Fibroblast of skin of left quadriceps (primary cell): ENCODE measurements at places on chromosomes 3 and 15.

GRCh38 chr15:37094333-37094914 lies 5.9 kb downstream of the MEIS2 start:
- DNase-seq: no peak

DNA sequence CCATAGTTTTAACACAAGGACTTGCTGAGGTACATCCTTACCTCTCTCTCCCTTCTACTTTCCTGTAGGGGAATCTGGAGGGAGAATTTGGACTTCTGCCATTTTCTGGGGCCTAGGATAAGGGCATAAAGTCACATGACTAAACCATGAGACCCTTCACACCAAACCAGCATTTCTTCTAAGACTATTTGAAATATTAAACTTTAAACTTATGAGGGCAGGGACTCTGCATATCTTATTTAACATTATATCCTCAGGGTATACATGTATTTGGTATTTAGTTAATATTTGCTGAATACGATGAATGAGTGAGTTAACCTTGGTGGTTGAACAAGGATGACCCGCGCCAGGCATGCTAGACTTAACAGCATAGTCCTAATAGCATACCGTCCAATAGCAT lies 63.4 kb downstream of the USP13 start:
- no peak for DNase-seq

GRCh38 chr3:21464746-21465145 lies 286.3 kb downstream of the ZNF385D start:
- DNase-seq: no peak

DNA sequence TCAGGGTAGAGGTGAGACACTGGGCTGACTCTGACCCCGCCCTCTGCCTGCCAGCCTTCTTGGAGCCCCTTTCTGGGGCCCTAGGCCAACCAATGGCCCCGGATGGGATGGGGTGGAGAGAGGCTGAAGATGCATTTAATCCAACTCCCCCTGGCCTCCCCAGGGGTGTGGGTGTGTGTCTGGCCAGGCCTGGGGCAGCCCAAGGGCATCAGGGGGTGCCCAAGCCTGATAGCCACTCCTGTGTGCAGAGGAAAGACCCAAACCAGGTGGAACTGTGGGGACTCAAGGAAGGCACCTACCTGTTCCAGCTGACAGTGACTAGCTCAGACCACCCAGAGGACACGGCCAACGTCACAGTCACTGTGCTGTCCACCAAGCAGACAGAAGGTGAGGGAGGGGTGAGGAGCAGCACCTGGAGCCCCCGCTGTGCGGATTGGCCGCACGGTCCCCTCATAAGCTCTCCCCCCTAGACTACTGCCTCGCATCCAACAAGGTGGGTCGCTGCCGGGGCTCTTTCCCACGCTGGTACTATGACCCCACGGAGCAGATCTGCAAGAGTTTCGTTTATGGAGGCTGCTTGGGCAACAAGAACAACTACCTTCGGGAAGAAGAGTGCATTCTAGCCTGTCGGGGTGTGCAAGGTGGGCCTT lies 9.5 kb downstream of the SPINT1 start:
- DNase-seq: no peak

- no peak for DNase-seq
Observed at GRCh38 chr3:140731440-140732119, 53.7 kb downstream of the TRIM42 start.

DNA sequence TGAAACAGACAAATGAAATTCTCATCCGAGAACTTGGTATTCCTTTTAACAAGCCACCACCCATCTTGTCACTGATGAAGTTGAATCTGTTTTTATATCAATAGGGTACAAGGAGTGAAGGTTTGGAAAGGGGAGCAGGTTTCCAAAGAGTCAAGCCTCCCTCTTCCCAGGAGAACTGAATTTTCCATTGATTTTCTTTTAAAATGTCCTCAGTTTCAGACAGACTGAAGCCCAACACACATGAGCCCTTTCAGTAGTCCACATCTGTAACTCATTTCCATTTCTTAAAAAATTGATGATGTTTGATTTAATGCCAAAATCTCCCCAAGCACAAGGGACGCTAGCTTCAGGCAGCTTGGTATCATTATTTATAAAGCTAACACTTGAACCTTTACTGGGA lies 187.7 kb downstream of the FOXB1 start:
- no peak for DNase-seq

GRCh38 chr3:45319996-45320305 lies 68.4 kb upstream of the LARS2 start:
- no peak for DNase-seq

DNA sequence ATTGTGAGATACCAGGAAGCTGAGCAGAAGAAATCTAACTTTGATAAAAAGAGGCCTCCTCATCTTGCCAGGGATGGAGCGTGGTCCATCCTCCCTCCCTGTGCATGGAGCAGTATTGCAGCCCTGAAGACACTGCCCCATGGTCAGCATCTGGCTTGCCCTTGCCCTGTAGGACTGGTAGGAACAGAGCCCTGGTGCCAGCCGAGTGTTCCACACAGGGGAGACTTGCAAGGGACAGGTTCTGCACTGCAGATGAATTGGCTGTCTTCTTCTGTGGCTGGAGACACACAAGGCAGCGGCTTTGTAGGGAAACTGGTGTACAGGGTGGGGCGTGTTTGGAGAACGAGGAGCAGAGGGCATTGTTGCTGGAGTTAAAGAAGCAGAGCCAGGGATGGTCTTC lies 110.5 kb downstream of the APBA2 start:
- DNase-seq: no peak

DNA sequence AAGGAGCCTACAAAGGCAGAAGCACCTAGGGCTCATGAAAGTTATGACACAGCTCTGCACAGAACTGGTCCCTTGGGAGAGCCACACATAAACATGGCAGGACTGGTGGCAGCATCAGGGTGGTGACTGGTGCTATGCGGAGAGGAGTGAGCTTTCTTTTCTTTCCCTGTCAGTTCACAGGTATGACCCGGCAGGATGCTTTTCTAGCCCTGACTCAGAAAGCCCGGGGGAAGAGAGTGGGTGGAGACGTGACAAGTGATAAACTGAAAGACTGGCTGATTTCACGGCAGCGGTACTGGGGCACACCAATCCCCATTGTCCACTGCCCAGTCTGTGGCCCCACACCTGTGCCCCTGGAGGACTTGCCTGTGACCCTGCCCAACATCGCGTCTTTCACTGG lies 103.0 kb downstream of the LARS2 start:
- DNase-seq: no peak

DNA sequence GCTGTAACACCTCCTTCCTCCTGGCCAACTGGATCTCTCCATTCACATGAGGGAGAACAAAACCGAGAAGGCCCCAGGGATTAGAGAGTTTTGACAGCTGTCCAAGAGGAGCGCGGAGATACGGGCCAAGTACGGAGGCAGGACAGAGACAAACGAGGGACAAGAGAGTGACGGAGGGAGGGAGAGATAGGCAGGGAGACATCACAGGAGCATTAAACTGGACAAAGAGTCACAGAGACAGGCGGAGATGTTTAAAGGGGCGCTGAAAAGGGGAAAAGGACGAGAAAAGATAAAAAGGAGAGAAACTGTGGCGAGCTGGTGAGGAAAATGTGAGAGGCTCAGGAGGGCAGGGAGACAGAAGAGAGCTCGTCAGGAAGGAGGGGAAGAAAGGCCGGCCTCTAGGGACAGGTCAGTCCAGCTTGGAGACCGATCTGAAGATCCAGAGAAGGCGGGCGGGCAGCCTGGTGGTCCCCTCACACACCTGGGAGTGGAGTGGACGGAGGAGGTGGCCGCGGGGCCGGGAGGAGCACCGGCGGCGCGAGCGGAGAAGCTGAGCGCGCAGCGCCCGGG lies 40.5 kb upstream of the ROPN1 start:
- no peak for DNase-seq

- no peak for DNase-seq
Observed at GRCh38 chr3:64354221-64354620, 129.0 kb upstream of the PRICKLE2 start.
